Hepatocyte (in vitro differentiated cells): ENCODE measurements at places on chromosomes 6 and 20. TPM values are rescaled to one million over a fixed set of nuclear protein-coding genes. Genes with fewer than 3 reads are reported as not detected.
A peak's percentile ranks its signal among the peaks of the same experiment; 100 is the strongest.

ZNF334 gene
- 6.3 and 8.8 TPM in 2 replicates for polyA plus RNA-seq

WFDC5 gene
- not detected in 2 replicates for polyA plus RNA-seq

TP53TG5 gene
- 0.23 TPM in 1 of 2 replicates, not detected in the other for polyA plus RNA-seq

HRH3 gene
- not detected in 2 replicates for polyA plus RNA-seq

GRCh38 chr20:25020901-25021301 is 28.4 kb upstream of the APMAP start:
- peaks cover 17% of the 10 kb centered on the region for H3K4me1 ChIP-seq
- H3K4me3 ChIP-seq = no peak overlapping the region
- no peak overlapping the region for H3K27ac ChIP-seq
- H3K36me3 ChIP-seq = no peaks in the 10 kb centered on the region

- H3K27ac ChIP-seq = no peak overlapping the region
- no peaks in the 10 kb centered on the region for H3K27me3 ChIP-seq
- H3K36me3 ChIP-seq = no peaks in the 10 kb centered on the region
- no peaks in the 10 kb centered on the region for H3K4me1 ChIP-seq
- DNase-seq = peak; percentile 17
Measured at GRCh38 chr6:40822619-40823018, 216.4 kb downstream of the UNC5CL start.
